GM10248 (cell line): ENCODE measurements at places on chromosomes 13 and 19.

DNA sequence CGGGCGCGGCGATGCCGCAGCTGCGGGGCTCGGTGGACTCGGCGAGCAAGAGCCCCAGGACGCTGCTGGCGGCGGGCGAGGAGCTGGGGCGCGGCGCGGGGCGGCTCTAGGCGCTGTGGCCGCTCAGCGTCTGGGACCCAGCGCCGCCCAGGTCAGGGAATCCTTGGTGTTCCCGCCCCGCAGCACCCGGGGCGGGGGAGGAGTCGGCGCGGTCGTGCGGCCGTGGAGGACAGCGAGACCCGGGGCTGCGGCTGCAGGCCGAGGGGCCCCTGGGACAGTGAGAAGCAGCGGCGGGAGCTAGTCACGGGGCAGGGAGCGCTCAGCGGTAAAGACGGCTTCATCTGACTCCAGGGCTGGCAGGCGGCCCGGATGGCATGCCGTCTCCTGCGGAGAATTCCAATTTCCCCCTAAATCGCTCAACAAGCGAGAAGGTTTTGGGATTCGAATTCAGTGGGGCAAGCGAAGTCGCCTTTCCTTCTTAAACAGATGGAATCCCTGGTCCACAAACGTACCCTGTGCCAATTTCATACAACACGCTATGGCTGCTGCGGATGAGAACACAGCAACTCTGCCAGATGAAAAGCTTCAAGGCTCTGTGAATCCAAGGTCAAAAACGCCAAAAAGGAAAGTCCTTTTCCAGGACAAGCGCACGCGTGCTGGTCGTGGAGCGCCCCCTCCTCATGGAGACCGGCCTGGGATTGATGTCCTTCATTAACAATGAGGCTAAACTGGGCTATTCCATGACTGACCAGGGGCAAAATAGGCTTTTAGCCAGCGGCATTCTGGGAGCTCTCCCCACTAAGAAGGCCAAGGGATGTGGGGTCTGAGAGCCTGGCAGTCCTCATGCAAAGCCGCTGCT lies 4.2 kb upstream of the ZSCAN4 start:
- DNase-seq = peak; percentile 27

GRCh38 chr19:42010245-42011126 lies 16.5 kb upstream of the ATP1A3 start:
- DNase-seq = no peak

GRCh38 chr13:81051873-81052272 lies 710.9 kb upstream of the SPRY2 start:
- no peak for DNase-seq

GRCh38 chr19:46371371-46371901 lies 24.5 kb downstream of the PPP5C start:
- DNase-seq = no peak

DNA sequence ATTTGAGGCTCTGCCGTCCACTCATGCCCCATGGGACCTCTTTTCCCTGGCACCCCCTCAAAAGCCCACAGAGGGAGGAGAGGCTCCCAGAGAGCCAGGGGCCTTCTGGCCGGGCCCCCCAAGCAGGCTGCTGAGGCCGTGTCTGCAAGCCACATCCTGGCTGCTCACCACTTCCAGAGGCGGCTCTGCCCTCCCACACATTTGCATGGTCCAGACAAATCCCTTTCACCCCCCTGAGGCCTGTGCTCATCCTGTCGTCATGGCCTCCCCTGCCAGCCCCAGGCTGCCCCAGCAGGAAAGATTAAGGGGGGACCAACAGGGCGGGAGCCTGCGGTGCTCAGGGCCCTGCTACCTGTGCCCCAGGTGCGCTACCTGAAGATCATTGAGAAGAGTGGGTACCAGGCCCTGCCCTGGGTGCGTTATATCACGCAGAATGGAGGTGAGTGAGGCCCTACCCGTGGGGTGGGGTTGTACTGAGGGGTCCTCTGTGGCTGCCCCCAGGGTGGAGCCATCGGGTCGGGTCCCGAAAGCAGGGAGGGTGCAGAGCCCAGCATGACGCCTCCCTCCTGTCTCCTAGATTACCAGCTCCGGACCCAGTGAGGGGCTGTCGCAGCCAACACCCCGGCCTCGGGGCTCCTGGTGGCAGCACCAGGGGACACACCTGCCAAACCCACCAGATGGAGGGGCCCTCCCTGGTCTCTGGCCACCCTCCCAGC lies 36.3 kb downstream of the AP1M1 start:
- peak; percentile 12 for DNase-seq

DNA sequence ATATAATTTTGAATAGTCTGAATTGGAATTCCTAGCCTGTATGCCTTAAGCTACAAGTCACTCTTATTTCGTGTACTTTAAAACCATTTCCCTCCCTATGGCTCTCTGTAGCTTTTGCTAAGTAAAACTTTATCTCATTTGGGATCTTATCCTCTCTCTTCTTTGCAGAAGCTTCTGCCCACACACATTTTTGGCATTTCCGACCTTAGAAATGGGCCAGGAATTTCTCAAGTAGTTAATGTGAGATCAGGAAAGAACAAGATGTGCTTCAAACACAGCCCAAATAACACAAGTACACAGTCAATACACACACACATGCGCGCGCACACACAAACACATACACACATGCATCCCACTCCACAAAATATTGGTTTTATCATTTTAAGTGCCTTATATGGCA lies 931.0 kb upstream of the MIR17HG start:
- no peak for DNase-seq

DNA sequence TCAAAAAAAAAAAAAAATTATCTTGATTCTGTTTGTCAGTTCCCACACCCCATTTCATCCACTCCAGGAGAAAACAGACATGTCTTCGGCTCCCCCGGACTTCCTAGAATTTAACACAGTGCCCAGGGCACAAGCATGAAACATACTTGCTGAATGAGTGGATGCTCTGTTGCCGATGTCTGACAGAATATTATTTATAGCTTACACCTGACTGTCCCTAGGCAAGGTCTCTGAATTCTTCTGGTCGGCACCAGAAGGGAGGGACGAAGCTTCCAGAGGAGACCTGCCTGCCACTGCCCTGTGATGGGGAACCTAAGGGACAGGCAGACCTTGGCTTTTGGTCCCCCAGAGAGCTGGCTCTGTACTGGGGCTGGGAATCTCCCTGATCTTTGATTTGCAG lies 43.9 kb upstream of the PEG3 start:
- no peak for DNase-seq

DNA sequence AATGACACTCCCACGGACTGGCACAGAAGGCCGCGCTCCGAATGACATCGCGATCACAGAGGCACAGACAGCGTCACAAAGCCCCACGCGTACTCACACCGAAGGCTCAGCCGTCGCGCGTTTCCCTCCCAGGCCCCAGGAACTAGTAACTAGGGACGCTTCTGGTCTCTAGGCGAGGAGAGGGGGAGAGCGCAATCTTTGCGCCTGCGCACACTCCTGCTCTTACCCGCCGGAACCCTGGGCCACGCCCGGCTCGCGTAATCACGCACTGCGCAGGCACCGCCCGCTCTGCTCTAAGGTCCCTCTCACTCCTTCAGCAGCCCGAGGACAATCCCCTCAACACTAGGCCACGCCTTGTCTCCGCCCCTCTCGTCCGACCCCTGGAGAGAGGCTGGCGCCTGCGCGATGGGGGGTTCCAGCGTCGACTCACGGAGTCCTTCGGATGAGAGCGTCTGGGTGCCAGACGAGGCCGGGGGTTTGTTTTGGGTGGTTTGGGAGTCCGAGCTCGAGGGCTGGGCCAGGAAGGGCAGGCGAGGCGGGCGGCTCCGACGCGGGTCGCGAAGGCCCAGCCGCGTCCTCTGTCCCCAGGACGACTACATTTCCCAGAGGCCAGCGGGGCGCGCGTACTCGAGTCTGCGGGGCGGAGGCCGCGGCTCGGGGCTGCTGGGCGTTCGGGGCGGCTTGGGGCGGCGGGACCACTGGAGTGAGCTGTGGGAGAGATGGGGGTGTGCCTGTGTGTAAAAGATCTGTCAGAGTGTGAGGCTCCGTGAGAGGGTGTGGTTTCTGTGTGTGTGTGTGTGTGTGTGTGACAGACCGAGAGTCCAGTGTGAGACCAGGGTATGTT lies at the start of gene ZNF471:
Gene ZNF471, plus strand, starts transcription at position 410 of the 844 bp plus-strand sequence. CDS start 3,717 bp downstream, outside the sequence.
- DNase-seq = no peak

DNA sequence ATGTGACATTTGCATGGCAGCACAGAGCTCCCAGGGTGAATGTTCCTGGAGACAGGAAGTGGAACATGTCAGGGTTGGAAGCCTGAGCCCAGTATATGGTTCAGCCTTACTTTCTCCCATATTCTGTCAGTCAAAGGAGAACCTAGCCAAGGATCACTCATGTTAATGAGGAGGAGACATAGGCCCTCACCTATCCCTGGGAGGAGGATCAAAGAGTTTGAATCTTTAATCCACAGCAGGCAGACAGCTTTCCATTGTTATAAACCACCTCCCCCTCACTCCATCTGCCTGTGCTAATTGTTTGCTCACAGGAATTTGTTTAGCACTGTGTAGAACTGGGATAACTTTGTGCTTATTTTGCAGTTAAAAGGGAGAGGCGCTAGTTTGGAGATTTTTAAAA lies 1069.1 kb downstream of the EFNB2 start:
- no peak for DNase-seq
